CD4-positive, alpha-beta memory T cell (primary cell): ENCODE measurements at places on chromosomes 6 and 20. TPM values are rescaled to one million over a fixed set of nuclear protein-coding genes. Genes with fewer than 3 reads are reported as not detected.

GRCh38 chr6:170145272-170145592 is 145.6 kb downstream of the DLL1 start:
- no peak for DNase-seq

DNA sequence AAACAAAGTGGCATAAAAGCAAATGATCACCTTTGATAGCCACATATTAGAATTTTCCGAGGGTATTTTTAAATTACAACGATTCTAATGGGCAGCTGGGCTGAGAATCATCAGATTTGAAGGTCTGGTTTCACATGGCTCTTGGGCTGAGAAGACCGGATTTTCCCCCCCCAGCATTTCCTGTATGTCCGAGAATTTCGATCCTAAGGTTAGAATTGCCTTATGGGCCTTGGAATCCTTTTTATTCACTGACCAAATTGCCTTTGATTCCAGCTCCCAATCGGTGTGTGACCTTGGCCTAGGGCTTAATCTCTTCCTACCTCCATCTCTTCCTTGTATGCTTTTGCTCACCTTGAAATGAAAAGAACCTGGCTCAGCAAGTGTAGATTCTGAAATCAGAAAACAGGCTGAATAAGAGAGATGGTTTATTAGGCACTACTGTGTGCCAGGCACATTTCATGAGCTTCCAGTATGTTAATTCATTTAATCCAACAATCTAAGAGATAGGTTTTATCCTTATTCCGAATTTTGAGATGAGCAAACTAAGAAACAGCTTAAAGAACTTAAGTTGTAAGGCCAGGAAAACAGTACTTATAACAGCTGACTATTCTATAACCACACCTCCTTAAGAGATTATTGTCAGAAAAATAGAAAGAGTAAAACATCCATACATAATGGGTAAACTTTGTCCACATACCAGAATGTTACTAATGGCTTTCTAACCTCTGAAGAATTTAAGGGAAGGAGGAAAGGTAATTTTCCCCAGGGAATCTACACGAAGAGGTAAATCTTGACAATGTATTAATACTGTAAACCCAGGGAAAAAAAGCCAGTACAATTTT is 39.4 kb downstream of the HFE start:
- DNase-seq, result no peak

DNA sequence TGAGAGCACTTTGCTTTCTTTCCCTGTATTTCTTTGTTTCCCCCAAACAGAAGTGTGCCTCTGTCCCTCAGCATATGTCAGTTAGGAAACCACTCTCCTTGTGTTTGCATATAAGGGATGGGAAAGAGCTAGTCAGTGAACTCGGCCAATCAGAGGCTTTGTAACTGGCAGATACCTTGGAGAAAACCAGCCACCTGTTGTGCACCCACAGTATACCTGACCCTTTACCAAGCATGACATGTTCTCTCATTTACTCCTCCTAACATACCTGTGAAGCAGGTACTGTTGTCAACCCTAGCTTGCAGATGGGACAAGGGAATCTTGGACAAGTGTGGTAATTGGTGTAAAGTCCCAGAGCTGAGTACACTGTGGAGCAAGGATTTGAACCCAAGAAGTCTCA is 96.1 kb upstream of the FAM8A1 start:
- DNase-seq, result no peak

ZNF292 gene
- 82.1 TPM for total RNA-seq

LHFPL5 gene
- total RNA-seq, result not detected

- DNase-seq, result no peak
Measured at GRCh38 chr6:105896821-105897095, 189.4 kb upstream of the PRDM1 start.

WFDC12 gene
- not detected for total RNA-seq
